Stomach (tissue), 19 donors: ENCODE measurements at places on chromosomes 1 and 21. TPM values are rescaled to one million over a fixed set of nuclear protein-coding genes. Genes with fewer than 3 reads are reported as not detected.

DNA sequence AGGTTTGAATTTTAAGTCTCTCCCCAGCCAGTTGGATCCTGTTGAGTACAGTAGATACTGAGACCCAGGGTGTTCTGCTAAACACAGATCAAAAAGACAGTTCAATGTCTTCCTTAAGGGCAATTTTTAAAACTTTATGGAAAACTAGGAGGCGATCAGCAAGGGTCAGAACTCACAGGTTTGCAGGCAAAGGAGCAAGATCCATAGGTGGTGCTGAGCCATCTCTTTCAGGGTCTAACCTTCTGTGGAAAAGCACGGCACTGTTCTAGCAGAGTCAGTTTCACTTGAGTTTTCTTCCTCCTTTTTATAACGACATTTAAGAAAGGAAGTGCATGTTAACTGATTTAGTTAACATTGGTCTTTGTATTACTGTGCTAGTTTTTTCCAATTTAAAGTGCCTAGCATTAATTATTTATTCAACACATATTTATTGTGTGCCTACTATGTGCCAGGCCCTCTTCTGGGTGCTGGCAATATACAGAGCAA is at the start of gene CD84:
Gene CD84, minus strand, starts transcription at position 281 of the 486 bp plus-strand sequence. Its CDS starts 59 bp downstream, at position 222.
- DNase-seq: no peak

DNA sequence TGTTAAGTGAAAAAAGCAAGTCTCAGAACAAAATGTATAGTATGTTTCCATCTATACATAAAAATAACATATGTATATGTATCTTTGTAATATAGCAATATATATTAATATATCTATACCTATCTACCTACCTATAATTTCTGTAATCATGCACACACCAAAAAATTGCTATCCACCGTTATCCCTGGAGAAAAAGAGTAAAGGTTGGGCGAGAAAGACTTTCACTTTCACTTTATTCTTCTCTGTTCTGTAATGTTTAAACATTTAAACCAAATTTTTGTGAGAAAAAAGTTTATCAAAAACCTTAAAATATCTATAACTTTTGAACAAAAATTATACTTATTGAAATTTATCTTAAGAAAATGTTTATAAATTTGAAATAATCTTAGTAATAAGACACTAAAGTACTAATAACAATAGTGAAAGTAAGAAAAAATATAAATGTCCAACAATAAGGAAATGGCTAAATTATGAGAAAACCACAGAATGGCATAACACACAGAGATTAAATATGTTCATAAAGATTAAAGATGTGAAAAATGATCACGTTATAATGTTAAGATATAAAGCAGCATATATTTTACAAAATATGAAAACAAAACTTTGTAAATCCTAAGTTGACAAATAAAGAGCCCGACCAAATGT is 74.0 kb upstream of the LRRC53 start:
- no peak for DNase-seq

GRCh38 chr1:1352786-1353388 is 3.7 kb upstream of the DVL1 start:
- DNase-seq: no peak

DNA sequence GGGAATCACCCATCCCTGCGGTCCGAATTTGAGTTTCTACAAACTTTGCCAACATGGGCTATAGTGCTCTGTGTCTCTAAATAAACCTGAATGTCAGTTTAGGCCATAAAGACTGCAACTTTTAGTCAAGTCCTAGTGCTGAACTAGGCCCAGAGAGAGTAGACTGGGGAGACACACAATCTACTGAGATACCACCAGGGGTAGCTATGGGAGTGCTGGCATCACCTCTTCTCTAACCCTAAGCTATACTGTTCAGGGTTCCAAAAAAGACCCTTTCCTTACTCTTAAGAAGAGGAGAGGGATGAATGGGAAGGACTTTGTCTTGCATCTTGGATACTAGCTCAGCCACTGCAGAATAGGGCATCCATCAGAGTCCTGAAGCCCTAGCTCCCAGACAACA is 866.7 kb upstream of the PRMT6 start:
- no peak for DNase-seq

GRCh38 chr21:39327727-39328126 is 14.3 kb upstream of the BRWD1 start:
- no peak for DNase-seq

GRCh38 chr1:175252561-175252960 is 60.0 kb upstream of the KIAA0040 start:
- DNase-seq: no peak

- DNase-seq: no peak
Measured at GRCh38 chr1:26429721-26430120, 2.4 kb upstream of the DHDDS start.

GRCh38 chr21:45267390-45267760 is 20.3 kb downstream of the POFUT2 start:
- DNase-seq: peak; percentile 5

DNA sequence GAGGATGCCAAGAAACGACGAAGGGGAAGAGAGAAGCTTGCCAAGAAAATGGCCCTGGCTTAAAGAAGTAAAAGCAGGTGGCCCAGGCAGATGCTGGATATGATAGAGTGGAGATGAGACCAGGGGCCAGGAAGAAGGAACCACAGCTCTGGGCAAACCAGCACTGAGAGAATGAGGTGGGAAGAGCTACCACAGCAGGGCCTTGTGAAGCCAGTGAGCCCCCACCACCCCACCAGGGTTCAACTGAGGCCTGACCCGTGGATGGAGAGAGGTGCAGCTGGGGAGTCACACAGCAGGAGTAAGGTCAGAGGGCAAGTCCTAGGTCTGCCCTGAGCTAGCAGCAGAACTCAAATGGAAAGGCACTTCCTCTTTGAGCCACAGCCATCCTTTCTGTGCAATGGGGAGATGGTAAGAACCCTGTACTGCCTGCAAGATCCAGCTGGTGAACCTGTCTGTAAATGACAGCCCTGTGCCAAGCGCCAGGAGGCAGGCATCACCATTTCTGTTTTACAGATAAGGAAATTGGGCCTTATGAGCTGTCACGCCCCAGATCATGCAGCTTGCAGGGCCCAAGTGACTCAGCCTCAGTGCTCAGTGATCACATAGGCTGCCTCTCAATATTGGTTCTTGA is 8.5 kb downstream of the SH3BGRL3 start:
- peak; percentile 24 for DNase-seq

- no peak for DNase-seq
Measured at GRCh38 chr21:44780137-44780502, 21.5 kb downstream of the UBE2G2 start.

- DNase-seq: no peak
Measured at GRCh38 chr1:14339288-14339687, 259.2 kb upstream of the KAZN start.

DNA sequence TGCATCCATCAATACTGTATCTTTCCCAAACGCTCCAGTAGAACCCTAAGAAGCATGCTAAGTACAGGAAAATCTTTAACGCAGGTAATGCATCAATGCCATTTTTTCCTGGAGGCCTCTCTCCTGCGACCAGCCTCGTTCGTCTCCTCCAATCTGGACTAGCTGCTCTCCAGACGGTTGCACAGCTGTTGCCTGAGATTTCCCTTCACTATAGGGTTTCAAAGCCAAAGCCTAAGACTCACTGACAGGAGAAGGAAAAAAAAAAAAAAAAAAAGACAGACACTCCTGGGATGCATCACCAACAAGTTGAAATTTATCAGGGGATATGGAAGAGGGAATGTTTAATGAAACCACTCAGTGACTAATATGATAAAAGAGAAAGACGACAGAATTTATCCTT is 93.0 kb downstream of the APP start:
- no peak for DNase-seq

- no peak for DNase-seq
Measured at GRCh38 chr1:201051399-201051798, 27.9 kb upstream of the KIF21B start.

GRCh38 chr1:212981025-212981495 is 30.7 kb downstream of the VASH2 start:
- peak; percentile 62 for DNase-seq

- DNase-seq: peak; percentile 93
Measured at GRCh38 chr1:1157914-1158710, 15.6 kb upstream of the TTLL10 start.

DNA sequence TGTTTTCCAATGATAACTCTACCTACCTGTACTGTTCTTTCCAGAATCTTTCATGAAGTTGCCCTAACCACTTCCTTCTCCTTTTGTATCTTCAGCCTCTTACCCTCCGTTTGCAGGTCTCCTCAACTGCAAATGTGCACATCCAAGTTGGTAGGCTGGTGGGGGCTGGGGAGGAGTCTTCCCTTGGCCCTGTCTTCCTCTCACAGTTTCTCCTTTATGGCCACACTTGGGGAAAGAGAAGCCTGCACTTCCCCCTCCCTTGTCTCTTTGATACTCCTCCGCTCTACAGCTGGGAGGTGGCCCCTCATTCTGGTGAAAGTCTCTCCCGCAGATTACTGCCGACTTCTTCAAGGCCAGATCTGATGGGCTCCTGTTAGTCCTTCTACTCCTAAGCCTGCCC is 26.9 kb upstream of the GPR88 start:
- DNase-seq: no peak

- peak; percentile 71 for DNase-seq
Measured at GRCh38 chr1:145991735-145992412, 4.5 kb downstream of the TXNIP start.

GRCh38 chr1:36925251-36925650 is 109.1 kb downstream of the GRIK3 start:
- no peak for DNase-seq

DNA sequence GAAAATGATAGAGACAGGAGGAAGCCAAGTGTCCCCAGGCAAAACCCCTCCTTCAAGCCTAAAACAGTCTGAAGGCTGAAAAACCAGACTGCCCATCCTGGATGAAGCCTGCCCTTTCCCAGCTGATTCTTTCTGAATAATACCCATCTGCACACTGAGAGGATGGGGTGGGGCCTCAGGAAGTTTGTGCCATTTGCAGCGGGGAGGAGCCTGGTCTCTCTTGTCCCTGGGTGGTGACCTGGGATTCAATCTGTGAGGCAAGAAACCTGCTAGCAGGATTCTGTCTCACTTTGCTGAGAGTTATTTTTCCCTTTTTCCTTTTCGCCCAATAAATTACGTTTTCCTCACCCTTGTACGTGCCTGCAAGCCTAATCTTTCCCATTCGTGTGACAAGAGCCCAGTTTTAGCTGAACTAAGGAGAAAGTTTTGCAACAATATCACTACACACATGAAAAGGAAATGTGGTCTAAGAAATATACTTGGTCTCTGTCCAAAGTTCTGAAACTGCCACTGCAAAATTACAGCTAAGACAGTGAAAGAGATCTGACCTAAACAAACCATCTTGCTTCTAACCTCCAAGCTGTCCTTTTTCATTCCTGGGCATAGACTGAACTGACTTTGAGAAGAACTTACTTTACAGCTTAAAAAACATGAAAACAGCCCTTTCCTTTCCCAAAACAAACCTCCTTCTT is 105.0 kb downstream of the COP1 start:
- DNase-seq: no peak

DNA sequence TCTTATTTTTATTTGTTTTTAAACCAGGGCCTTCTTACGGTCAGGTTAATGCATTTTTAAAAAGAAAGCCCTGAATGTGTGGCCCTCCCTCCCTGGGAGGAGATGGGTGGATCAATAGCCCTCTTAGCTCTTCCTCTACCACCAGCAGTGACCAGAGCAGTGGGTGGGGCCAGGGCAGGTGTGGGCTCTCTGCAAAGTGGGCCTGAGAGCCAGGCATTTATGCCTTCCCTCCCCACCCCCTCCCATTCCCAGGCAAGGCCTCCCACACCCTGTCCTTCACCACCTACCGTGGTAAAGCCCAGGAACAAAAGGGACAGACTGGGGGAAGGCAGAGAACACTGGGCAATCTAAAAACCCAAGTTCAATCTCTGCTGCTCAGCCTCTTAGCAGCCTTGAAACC is 63.9 kb downstream of the SSBP3 start:
- no peak for DNase-seq

DNA sequence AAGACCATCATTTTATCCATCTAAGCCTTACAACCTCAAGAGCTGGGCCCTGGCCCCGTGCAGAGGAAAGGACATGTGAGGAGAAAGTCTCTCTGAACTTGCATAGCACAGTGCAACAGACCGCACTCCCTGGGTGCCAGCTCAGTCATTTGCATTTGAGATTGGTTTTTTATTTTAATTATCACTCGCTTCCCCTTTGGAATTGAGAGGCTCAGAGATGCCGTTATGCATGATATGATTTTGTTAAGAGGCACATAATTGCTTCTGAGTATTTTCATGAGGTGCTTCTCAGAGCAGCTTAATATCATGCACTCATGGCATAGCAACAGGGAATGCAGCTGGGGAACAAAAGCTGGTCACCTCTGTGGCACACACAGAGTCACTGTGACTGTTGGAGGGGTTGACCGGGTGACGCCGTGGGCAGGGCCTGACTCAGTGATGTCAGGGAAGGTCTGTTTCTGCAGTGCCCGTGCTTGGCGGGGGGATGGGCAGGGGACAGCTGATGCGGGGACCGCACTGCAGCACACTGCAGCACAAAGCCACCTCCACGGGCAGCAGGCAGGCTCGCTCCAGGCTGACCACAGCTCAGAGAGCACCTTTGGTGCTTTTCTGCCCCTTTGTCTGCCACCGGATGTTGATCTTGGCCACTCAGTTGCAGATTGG is 43.2 kb upstream of the VAMP3 start:
- DNase-seq: no peak

DNA sequence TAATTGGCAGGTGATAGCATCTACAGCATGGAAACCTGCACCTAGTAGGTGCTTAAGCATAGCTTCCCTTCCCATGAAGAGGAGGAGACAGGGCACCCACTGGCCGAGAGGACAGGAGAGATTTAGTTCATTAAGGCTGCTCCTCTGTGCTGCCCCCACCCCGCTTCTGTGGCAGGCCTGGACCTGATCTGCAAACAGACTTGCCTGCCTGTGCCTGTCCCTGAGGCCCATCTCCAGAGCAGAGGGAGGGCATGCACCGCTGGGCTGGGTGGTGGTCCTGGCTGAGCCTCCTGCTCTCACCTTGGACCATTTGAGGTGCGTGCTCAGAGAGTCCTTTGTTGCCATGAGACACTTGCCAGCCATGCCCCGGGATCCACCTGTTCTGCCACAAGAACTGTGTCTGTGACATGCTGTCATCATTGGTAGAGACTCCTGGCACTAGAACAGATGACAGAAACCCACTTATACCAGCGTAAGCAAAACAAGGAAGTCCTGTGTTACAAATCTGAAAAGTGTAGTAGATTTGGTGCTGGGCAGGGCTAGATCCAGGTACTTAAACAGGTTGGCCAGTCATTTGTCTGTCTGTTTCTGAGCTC is 55.6 kb downstream of the PTPRF start:
- DNase-seq: no peak

The SLAMF6 gene
- polyA plus RNA-seq: 1.1 TPM

The PDC gene
- not detected for polyA plus RNA-seq

The CD52 gene
- polyA plus RNA-seq: 68.2 TPM

The TNFRSF8 gene
- polyA plus RNA-seq: 1.5 TPM

The ZNF669 gene
- polyA plus RNA-seq: 3.2 TPM

The MARK1 gene
- 3.2 TPM for polyA plus RNA-seq

The ITLN2 gene
- polyA plus RNA-seq: not detected

The GBP6 gene
- polyA plus RNA-seq: not detected

The HUNK gene
- 0.13 TPM for polyA plus RNA-seq

The NPHP4 gene
- 2.0 TPM for polyA plus RNA-seq

The FAM229A gene
- polyA plus RNA-seq: 8.7 TPM

The GJA8 gene
- polyA plus RNA-seq: not detected
